Left cardiac atrium (tissue), 4 donors: ENCODE measurements at places on chromosomes 5 and 9. TPM values are rescaled to one million over a fixed set of nuclear protein-coding genes. Genes with fewer than 3 reads are reported as not detected.
A peak's percentile ranks its signal among the peaks of the same experiment; 100 is the strongest.

- no peak for DNase-seq
Observed at GRCh38 chr9:112176524-112176923, 1.4 kb upstream of the SUSD1 start.

DNA sequence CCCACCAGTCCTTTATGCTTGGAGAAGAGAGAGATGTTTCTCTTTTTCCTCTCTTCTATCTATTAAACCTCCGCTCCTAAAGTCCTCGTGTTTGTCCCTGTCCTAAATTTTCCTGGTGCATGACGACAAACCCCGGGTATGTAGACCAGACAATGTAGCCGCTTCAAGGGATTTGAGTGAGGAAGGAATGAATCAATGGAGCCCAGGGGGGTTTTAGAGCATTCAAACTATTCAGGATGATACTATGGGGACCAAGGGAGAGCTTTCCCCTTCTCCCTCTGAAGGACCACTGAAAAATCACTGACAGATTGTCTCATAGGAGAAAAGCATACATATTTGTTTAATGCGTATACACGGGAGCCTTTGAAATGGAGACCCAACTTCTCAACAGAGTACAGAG, 18.4 kb downstream of the CEL start:
- no peak for DNase-seq

DNA sequence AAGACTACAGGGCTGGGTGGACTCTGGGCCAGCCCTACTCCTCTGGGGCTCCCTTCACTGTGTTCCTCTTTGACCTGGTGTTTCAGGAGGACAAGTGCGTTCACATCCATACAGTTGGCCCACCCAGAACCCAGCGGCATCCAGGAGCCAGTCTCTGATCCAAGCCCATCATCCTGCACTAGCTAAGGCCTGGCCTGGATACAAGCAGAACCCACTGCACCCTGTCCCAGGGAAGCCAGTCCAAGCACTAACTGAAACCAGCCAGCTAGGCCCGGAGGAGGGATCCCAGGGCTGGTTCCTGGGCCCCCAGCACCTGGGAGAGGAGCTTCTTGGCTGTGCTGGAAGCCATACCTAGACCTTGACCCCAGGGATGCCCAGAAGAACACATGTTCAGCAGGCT, 4.1 kb upstream of the GBGT1 start:
- no peak for DNase-seq

DNA sequence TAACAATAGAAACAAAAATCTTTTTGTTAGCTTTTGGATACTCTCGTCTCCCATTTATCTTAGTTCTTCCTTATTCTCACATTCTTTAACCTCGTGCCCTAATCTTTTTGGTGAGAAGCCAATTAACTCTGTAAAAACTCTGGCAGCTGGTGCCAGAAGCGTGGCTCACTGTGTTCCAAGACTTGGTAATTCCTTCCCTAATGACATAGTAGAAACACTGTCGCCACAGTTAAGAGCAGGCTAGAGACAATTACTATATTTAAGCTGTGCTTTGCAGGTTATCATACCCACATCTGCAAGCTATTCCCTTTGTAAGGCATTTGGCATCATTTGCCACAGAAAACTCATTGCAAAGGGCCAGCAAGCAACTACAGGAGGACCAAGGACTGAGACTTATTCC, 160.9 kb upstream of the PIK3R1 start:
- no peak for DNase-seq

DNA sequence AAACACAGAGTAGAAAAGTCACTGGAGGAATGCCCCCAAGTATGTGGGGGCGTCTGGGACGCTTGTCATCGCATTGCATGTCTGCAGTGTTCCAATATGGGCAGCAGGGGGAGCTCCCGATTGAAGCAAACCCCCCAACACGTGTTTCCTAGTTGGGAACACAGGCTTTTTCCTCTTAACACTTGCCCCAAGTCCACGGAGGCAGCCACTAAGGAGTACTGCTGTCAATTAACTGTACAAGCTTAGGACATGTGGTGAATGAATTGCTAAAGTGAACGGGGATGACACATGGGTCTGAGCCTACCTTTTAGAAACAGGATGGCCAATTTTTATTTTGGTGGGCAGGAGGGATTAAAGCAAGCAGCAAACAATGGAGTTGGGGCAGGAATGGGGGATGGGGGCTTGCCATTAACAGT, 2.2 kb downstream of the GABRB2 start:
- peak; percentile 27 for DNase-seq

DNA sequence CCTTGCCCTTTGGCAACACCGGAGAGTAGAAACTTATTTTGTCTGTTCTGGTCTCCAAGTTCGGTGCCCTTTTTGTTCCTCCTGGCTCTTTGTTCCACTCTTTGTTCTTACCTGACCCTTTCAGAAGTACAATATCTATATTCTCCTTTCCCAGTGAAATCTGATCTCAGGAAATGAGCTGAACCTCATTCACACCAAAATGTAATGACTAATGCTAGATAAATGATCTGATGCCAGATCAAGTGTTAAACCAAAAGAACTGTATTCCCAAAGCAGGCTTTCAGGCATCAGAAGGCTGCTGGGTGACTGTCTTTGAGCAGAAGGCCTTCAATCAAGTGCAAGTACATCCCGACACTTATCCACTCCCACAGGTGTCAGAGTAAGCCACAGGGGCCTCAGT, 156.4 kb downstream of the SPOCK1 start:
- DNase-seq = no peak

GRCh38 chr5:132431632-132432031, 58.9 kb downstream of the IRF1 start:
- DNase-seq = no peak

DNA sequence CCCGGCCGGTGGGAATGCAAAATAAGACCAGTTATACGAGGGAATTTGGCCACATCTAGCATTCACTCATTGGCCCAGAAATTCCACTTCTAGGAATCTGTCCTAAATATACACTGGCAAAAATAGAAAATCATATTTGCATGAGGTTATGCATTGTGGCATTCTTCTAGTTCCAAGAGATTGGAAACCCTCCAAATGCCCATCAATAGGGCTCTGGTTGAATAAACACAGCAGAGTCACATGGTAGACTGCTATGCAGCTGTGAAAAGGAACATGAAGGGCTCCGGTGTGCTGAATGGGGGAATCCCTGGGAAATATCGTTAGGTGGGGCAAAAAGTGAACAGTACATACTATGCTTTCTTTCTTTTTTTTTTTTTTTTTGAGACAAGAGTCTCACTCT, 36.8 kb downstream of the PTGES start:
- DNase-seq = no peak

GRCh38 chr5:74471875-74472274, 168.7 kb downstream of the ENC1 start:
- DNase-seq = no peak

DNA sequence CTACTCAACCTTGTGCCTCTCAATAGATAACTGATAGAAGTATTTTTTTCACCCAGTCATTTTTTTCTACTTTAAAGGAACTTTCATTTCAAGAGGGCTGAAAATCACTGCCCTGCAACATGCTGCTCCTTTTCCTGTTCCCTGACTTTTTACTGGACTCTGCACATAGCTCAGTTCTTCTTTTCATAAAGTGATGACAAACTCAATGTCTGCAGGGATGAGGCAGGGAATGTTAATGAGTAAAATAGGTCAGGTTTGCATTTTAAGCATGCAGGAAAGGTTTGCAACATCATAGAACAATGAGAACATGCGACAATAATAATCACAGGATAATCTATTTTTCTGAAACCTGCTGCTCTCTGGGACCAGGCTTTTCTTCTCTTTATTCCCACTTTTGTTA, 172.2 kb upstream of the SGCD start:
- DNase-seq = no peak

GRCh38 chr5:35129921-35130485, 82.3 kb upstream of the AGXT2 start:
- no peak for DNase-seq

DNA sequence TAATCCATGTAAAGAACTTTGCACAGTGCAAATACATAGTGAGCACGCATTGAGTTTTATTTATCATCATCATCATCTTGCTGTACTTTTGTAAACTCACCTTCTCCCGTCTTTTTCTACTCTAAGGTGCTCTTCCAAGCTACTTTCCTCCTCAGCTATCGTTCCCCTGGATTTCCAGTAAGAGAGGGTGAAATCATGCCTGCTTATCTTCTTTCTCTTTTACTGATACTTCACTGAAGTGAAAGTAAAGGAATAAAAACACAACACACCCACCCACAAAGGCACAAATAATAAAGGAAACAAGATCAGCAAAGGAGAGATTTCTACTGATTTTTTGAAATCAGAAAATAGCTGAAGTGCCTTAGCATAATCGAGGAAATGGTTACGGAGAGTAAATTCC, 509.9 kb downstream of the RAB3C start:
- no peak for DNase-seq

DNA sequence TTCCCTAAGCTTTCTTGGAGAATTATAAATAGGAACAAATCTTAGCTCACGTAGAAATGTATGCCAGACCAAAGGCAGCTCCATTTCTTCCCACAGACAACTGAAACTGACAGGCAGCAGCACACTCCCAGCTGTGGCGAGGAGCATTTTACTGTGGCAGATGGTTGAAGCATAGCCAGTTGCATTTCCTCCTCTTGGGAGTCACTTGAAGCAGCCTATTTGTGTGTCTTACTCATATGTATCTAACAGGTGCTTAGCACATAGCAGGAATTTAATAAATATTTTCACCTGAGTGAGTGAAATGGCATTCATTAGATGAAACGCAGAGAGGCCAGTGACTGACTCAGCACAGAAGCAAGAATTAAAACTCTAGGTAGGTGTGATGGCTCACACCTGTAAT, 12.3 kb upstream of the MTMR12 start:
- DNase-seq = no peak

The OTP gene
- total RNA-seq = not detected

The PRR16 gene
- 4.7 TPM for total RNA-seq

GRCh38 chr9:25017779-25018178, 472.1 kb upstream of the IZUMO3 start:
- no peak for DNase-seq

GRCh38 chr5:72082048-72082447, 25.2 kb upstream of the MAP1B start:
- no peak for DNase-seq

The BTNL9 gene
- total RNA-seq = 31.4 TPM

GRCh38 chr9:125805057-125805456, 57.9 kb downstream of the PBX3 start:
- DNase-seq = no peak

- no peak for DNase-seq
Observed at GRCh38 chr5:5158472-5158895, 18.4 kb downstream of the ADAMTS16 start.

- no peak for DNase-seq
Observed at GRCh38 chr9:88831713-88832407, 159.4 kb upstream of the S1PR3 start.

DNA sequence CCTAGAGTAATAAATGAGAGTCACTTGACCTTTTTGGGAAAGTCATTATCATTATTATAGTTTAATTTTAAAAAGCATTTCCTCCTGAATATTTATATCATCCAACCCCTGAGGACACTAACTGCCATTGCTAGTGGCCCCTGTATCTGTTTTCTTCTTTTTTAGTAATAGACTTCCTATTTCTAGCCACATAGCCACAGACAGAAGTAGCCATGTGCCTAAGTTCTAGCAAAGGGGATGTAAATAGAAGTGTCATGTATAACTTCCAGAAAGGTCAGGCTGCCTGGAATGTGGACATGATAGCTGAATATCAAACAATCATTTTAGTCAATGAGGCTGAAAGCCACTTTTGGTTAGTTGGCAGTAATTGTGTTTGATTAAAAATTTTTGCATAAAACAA, 37.5 kb upstream of the IQGAP2 start:
- DNase-seq = no peak

GRCh38 chr5:553874-554273, 29.6 kb upstream of the SLC9A3 start:
- no peak for DNase-seq

The FST gene
- total RNA-seq = 2.0 TPM
